Anterior cingulate cortex (tissue), 58 donors: ENCODE measurements at places on chromosomes 13 and 19.

- DNase-seq, result no peak
Measured at GRCh38 chr19:43692385-43692784, 22.4 kb upstream of the PLAUR start.

DNA sequence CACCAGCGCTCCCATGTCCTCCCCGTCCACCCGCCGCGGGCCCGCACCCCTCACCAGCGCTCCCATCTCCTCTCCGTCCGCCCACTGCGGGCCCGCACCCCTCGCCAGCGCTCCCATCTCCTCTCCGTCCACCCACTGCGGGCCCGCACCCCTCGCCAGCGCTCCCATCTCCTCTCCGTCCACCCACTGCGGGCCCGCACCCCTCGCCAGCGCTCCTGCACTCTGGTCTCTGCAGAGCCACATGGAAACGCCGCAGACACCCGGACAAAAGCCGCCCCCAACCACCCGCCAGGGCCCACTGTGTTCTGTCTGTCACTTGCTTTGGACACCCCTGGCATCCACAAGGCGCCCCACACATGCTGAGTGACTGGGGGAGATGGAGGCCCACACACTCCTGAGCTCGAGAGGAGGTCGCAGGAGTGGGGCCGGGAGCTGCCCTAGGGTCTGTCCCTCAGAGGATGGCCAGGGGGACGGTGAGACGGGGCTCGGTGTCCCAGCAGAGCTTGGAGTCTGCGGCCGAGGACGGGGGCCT, 7.4 kb downstream of the CFD start:
- no peak for DNase-seq

DNA sequence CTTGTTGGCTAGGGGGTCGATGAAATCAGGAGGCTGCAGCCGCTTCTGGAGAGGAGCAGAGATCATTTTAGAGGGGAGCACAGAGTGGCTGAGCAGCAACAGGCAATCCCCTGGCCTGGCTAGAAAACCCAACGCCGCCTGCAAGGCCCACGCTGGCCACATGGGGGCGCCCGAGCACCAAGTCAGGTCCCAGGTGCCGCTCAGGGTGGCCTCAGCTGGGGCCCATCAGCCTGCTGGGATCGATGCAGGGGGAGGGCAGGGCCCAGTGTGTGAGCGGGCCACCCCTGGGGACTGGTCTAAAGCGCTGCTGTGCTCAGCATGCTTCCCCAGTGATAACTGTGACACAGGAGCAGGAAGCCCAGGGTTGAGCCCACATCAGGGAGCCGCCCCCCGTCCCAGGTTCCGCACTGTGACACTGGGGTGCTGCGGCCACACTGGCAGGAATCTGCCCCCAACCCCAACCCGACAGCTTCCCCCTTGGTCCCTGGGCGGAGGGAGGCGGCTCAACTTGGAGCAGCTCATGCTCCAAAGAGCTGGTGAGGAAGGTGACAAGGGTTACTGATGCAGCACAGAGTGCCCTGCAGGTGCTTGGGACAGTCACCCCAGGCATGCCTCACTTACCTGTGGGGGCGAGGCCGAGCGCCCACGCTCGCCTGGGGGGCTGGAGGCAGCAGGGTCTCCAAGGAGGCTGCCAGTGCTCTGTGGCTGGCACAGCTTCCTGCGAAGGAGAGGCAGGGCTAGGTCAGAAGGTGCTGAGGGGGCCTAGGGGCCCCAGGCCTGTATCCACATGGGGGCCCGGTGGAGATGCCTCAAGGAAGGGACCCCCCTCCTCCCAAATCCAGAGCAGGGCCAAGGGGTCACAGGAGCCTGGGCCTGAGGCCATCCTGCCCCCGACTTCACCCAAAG, 13.3 kb upstream of the ISYNA1 start:
- DNase-seq, result peak; percentile 70

DNA sequence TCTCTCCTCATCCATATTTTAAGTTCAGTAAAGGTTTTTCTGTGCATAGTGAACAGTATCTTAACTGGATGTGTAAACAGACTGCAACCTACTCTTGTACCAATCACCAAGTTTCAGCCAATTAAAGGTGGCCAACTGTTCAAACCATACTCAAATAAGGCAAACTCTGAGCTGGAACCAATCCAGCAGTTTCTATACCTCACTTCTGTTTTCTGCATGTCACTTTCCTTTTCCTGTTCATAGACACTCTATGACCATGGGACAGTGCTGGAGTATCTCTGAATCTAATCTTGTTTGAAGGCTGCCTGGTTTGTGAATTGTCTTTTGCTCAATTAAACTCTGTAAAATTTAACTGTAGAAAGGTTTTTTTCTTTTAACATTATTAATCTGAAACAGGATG, 470.3 kb upstream of the SLITRK6 start:
- no peak for DNase-seq

GRCh38 chr13:55516610-55517009, 1624.1 kb upstream of the PRR20A start:
- no peak for DNase-seq

- DNase-seq, result no peak
Measured at GRCh38 chr13:75309981-75310580, 171.9 kb downstream of the TBC1D4 start.

DNA sequence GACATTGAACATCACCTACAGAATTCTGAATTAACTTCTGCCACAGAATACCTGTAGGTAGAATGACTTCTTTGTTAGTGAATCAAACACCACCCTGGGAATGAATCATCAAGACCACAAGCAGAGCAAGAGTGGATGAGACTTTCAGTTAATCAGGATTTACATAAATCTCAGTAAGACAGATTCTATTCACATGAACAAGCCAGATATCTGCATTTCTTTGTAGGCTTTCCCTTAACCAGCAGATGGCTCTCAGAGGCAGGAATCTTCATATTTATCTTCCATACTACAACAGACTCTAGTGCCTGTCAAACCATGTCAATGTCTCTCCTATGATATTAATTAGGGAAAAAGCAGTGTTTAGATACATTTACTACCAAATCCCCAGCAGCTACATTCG, 412.1 kb downstream of the KLF12 start:
- DNase-seq, result no peak

DNA sequence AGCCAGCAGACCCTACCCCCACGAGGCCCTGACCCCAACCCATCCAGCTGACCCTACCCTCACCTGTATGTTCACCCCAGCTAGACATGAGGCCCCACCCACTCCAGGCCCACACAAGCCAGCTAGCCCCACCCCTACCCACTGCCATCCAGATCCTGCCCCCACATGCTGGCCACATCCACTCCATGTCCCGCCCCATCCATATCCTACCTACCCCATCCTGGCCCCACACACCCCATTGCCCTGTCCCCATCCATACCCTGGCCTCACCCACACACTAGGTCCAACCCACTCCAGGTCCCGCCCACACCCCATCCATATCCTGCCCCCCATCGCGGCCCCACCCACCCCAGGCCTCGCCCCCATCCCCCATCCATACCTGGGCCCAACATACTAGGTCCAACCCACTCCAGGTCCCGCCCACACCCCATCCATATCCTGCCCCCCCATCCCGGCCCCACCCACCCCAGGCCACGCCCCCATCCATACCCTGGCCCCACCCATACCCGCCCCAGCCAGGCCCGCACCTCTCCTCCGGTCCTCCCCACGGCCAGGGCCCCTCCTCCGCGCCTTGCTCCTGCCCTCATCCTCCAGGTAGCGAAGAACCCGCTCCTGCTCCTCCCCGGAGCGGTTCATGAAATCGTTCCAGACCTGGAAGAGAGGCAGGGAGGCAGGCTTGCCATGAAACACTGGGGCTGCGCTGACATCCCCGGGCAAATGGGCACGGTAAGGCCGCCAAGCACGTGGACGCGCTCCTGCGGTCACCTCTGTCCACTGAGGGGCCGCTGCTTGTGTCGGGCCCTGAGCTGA, 7.2 kb downstream of the RNU6-9 start:
- DNase-seq, result peak; percentile 52

DNA sequence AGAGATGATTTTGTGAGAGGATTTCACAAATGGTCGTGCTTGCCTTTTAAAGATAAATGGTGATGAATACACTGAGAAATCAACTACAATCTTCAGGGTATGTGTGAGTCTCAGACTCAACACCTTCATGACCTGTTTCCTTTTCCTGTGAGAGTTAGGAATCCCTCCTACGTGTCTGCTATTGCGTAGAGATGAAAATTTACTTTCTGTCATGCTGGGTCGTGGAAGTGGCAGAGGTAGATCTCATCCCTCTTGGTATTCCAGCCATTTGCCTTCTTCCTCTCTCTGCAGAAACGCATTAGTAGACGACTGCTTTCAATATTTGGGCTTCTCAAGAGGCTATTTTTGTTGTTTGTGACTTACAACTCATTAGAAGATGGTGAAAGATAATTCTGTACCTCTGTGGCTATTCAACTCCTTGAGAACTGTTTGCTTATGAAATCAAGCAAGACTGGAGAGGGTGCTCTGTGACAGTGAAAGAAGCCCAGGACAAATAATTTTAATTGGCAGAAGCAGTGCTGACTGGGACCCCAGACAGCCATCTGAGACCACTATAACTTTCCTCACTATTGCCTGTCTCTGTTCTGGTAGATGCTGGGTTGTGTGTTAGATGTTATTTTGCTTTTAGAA, 233.1 kb downstream of the LACC1 start:
- no peak for DNase-seq

- DNase-seq, result peak; percentile 10
Measured at GRCh38 chr19:10259162-10259905, 7.3 kb downstream of the MRPL4 start.

DNA sequence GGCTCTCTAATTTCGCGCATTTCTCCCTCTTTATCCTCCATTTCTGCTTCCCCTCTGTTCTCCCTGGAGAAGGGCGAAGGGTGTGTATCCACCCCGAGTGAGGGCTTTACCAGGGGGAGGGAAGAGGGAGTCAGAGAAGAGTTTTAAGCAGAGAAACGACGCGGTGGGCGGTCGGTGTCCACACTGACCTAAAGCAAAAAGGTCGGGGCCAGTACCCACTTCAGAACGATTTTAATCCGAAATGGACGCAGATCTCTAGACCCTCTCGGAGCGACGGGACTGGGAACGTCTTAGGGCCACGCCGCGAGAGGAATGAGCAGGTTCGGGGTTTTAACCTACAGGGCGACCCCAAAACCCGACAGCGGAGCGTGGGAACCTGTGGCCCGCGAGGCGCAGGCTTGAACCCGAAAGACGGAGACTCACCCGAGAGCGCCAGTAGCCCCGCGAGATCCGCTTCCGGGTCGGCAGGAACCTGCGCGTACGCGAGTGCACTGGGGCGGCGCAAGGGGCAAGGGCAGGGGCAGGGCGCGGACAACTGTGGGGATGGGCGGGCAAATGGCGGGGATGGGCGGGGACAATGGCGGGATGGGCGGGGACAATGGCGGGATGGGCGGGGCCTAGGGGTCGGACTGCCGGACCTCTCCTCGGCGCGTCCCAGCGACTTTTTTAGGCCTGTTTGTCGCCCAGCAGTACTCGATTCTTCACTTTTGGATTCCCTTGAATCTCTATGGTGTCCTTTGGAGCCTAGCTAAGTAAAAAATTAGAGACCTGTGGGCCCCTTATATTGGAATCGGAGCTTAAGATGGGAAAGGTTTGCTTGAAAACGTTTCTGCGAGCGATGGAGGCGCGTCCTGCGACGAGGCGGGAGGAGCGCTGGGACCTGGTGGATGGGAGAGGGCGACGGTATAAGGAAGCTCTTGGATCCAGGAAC, at the start of gene ZNF677:
TSS of gene ZNF677 (minus strand) at position 463 of the 931 bp plus-strand sequence. CDS start 3,323 bp downstream, outside the sequence.
- DNase-seq, result peak; percentile 88

GRCh38 chr19:46975925-46976782, 43.5 kb upstream of the NPAS1 start:
- DNase-seq, result peak; percentile 74

- peak; percentile 19 for DNase-seq
Measured at GRCh38 chr19:7970716-7971448, 27.4 kb upstream of the TIMM44 start.

- no peak for DNase-seq
Measured at GRCh38 chr13:111493468-111493867, 173.0 kb downstream of the TEX29 start.

GRCh38 chr19:28843761-28844492, 369.0 kb downstream of the UQCRFS1 start:
- no peak for DNase-seq

- DNase-seq, result no peak
Measured at GRCh38 chr13:109209526-109209925, 576.9 kb downstream of the IRS2 start.

DNA sequence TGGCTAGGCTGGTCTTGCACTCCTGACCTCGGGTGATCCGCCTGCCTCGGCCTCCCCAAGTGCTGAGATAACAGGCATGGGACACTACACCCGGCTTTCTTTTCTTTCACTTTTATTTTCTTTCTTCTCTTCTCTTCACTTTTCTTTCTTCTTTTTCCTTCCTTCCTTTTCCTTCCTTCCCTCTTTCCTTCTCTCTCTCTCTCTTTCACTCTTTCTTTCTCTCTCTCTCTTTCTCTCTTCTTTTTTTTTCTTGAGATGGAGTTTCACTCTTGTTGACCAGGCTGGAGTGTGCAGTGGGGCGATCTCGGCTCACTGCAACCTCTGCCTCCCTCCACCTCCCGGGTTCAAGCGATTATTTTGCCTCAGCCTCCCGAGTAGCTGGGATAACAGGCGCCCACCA, 812 bp upstream of the ZNF493 start:
- DNase-seq, result no peak
